ENCODE measurements at places on chromosomes 7 and 10.

DNA sequence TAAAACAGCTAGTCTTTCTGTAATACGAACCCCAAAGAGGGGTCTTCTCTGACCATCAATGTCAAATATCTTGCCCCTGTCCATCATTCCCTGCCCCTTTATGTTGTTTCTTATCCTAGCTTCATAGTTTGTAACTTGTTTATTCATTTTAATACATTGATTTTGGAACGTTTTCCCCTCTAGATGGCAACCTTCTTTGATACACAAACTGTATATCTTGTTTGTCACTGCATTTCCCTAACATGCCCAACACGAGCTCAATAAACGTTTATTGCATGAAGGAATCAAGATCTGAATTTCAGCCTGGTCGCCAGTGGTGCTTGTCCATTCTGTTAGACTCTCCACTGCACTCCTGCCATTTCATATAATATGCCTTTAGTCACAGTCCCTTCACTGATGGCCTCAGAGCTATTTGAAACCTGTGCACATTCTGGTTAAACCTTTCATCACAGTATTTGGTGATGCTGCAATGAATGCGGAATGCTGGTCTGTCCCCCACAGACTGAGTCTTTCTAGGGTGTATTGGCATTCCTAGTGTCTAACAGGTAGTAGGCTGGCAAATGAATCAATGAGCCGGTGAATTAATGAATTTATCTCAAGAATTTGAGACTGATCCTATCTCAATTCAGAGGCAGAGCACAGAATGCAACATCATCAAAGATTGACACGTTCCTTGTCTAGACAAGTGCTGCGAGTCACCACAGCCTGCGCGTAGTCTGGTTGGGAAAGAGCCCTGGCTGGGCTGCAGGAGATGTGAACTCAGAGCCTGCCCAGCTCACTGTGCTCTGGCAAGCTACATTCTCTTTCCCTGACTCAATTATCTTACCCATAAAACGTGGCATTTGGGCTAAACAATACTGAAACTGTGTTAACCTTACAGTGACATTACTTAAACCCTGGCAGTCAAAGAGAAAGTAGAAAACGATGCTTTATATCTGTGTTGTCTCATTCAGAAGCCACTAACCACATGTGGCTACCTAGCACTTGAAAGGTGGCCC lies 55.2 kb upstream of the FRMD4A start:
- no peak for DNase-seq

GRCh38 chr7:80027611-80028173 lies 106.9 kb upstream of the GNAI1 start:
- no peak for DNase-seq

- no peak for DNase-seq
These were observed 128.9 kb downstream of the PLXDC2 start for GRCh38 chr10:19944911-19945663.

- DNase-seq: no peak
These were observed 333.5 kb downstream of the GPR158 start for GRCh38 chr10:25508112-25508815.

DNA sequence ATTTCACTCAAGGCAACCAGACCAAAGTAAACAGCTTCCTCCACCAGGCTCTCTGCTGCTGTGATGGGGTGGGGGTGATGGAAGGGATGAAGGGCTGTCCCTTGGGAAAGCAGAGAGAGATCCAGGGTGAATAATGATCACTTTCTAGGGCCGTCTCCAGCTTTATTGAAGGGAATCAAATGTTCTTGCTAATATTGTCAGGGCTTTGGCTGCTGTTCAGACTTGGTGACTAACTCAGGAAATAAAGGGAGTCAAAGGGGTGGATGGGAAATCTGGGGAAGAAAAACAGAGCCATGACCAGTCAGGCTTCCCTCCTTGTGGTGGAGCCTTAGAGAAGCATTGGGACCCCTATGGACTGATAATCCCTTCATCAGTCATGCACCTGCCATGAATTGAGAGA lies 196.2 kb upstream of the AGK start:
- no peak for DNase-seq

DNA sequence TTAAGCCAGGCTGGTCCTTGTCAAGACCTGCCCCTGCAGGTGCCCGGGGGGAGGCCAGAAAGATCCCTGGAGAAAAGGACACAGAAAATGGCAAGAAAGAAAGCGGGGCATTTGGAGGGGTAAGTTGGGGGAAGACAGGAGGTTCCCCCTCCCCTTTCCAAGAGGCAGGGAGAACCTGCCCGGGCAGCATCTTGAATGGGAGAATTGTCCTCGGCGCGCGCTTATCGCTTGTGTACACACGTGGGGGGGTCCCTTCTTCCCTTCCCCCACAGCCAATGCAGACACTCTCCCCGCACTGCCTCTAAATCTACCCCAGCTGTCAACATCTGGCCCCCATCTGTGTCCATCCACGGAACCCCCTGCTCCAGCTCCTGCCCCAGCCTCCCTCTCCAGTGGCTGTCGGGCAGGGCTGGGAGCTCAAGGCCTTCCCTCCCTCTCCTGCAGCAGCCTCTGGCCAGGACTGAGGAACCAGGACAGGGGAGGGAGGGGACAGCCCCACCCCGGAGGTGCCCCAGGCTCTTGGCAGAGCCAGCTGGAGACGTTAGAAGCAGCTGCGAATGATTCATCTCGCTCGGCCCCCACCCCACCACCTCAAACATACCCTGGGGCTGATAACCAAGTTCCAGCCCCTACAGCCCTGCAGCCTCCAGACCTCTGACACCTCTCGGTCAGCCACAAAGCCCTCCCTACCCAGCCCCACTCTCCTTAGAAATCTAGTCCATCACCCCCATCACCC lies 25.3 kb downstream of the EPHB4 start:
- no peak for DNase-seq

DNA sequence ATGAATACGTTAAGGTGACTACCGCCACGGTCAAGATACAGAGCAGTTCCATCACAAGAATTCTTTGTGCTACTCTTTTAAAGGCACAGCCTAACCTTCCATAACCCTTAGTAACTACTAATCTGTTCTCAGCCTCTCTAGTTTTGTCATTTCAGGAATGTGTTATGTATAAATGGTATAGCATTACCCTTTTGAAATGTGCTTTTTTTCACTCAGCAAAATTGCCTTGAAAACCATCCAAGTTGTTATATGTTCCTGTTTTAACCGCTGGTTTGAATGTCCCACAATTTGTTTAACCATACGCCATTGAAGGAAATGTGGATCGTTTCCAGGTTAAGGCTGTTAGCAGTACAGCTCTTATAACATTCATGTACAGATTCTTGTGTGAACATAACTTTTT lies 32.0 kb downstream of the WAC start:
- no peak for DNase-seq

GRCh38 chr7:95972523-95972922 lies 200.2 kb downstream of the DYNC1I1 start:
- DNase-seq: no peak

GRCh38 chr10:118850418-118851061 lies 95.8 kb upstream of the CACUL1 start:
- peak; percentile 52 for DNase-seq

GRCh38 chr7:152103691-152104090 lies 78.2 kb downstream of the GALNT11 start:
- no peak for DNase-seq

DNA sequence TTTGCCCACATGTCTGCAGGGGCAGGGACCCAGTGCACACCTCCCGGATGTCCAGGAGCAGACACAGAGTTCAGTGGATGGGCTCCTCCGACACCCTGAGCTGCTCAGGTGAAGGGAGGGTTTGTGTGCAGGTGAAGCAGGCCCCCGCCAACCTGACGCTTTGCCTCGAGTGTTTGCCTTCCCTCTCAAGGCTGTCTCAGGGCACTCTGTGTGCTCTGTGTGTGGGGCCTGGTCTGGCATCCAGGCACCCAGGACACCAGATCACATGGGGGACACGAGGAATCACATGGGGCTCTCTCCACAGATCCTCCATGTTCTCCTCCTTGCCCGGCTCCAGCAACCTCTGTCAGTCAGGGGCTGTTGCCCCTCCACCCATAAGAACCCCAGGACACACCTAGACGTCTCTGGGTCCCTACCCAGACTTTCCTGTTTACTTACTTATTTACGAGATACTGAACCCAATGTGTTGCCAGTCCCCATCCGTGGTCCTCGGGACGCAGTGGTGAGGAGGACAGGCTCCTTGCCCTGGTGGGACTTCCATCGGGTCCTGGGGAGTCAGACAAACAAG lies 99.5 kb downstream of the HTR5A start:
- no peak for DNase-seq

GRCh38 chr7:116187400-116187799 lies 22.9 kb upstream of the TES start:
- DNase-seq: no peak

DNA sequence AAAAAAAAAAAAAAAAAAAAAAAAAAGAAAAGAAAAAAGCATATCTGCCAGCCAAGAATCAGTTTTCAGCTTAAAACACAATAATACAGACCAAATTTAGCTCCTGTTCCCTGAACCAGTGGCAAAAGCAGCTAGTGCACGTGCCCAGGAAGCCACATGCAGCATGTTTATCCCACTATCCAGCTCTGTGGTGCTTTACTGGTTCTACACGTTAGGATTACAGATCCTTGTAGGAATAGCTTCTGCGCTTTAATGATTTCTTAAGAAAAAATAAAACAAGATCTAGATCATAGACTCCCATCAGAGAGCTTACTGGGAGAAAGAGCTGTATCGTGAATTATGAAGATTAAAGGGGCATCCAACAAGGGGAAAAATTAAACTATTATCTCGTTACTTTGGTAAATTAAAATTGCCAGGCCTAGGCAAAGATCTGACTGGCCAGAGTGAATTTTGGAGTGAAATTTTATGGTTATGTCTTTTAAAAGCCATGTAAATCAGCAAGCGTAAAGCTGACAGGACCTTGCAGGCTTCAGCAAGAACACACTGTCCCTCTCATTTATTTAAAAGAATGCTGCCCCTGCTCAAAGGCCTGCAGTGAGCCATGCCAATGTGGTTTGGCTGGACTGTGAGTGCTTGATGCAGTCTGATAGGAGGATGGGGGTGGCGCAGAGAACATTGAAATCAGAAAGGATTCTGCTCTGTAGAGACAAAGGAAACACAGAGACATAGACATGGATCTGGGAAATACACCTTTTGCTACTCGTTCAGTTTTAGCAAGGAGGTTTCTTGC lies 177.3 kb upstream of the PHYHIPL start:
- no peak for DNase-seq

GRCh38 chr10:133403359-133403758 lies 9.4 kb downstream of the MTG1 start:
- DNase-seq: no peak

- no peak for DNase-seq
These were observed 22.3 kb downstream of the GRID1 start for GRCh38 chr10:86344281-86344680.

- DNase-seq: no peak
These were observed 178.6 kb downstream of the PLCE1 start for GRCh38 chr10:94172332-94172731.

- no peak for DNase-seq
These were observed 178.9 kb downstream of the CCDC71L start for GRCh38 chr7:106482091-106482490.

- DNase-seq: no peak
These were observed 481.4 kb downstream of the GALNT17 start for GRCh38 chr7:71613313-71613712.

DNA sequence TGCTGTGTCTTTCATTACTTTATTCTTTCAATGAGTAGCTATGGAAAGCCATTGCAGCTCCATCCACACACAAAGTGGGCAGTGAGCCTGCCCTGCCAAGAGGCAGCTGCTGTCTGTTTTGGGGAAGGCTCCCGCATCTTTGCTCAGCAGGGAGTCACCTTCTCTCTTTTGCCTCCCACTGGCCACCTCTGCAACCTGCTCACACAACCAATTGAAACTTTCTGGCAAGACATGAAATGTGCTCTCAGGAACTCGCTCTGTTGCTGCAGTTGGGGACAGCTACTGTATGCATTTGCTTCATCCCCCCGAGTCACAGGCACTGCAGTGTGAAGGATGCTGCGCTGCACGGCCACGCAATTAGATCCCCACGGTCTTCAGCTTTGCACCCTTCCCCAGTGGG lies 244.8 kb upstream of the NFE2L3 start:
- DNase-seq: no peak

DNA sequence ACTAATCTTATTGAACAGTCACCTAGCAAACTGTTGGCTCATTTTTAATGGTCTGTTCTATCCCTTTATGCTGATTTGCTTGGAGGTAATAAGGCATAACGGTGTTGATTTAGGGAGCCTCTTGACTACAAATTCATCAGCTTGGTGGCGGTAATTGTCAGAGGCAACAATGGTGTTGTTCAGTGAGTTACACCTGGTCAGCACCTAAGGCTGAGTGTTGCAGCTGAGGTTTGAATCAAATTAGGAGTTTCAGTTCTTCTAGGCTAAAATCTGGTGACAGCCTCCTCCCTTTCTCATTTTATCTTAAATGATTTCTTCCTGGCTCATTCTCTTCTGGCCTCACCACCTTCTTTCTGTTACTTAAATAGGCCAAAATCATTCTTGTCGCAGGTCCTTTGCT lies 42.3 kb upstream of the SP8 start:
- DNase-seq: no peak

DNA sequence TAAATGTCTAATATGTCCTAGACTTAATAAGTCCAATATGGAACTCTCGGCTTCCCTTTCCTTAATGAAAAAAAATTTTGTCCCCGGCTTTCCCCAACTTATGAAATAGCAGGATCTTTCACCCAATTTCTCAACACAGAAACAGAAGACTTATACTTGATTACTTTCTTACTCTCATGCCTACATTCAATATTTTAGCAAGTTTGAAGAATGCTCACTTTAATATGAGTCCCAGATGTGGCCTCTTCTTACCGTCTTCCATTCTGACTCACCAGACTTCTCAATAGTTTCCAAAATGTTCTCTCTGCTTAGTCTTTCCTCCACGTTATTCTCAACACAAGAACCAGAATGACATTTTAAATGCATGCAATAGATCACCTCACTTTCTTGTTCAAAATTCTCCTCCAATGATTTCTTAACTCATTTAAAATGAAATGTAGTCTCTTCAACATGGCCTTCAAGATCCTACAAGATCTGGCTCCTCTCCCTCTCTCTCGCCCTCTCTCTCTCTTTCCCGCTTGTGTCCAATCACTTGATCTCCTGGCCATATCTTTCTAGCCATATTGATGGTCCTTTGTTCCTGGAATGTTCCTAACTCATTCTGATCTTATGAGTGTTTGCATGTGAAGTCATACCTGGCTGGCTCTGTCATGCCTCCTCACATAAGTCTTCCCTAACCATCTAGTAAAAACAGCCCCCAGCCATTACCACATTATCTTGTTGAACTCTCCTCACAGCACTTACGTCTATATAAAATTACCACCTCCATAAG lies 119.7 kb upstream of the FAM3C start:
- no peak for DNase-seq

GRCh38 chr10:83427101-83427500 lies 712.2 kb upstream of the GHITM start:
- no peak for DNase-seq

DNA sequence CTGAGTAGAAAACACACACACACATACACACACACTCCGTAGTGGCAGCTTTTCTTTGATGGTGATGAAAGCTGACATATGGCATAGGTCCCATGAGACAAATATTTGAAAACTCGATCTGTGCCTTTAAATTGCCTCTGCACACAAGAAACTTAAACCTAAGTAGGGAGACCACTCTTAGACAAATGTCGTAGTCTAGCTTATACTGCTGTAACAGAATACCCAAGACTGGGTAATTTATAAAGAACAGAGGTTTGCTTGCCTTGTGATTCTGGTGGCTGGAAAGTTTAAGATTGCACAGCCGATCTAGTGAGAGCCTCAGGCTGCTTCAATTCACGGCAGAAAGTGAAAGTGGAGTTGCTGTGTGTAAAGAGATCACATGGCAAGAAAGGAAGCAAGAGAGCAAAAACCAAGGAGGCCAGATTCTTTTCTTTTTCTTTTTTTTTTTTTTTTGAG lies 489.4 kb upstream of the SORCS1 start:
- DNase-seq: peak; percentile 68

GRCh38 chr7:932651-932975 lies 21.9 kb downstream of the ADAP1 start:
- no peak for DNase-seq

Measured in B cell (primary cell).